Panc1 (cell line): ENCODE measurements at places on chromosomes 1 and 21. TPM values are rescaled to one million over a fixed set of nuclear protein-coding genes. Genes with fewer than 3 reads are reported as not detected.

GRCh38 chr1:222852326-222852725, 37.5 kb downstream of the DISP1 start:
- H3K27ac ChIP-seq = no peak overlapping the region
- no peak for DNase-seq
- H3K4me1 ChIP-seq = no peaks in the 10 kb centered on the region
- H3K36me3 ChIP-seq = no peaks in the 10 kb centered on the region

Gene GLUL
- total RNA-seq = 55.2 TPM

- no peak overlapping the region for H3K27ac ChIP-seq
- H3K27me3 ChIP-seq = no peaks in the 10 kb centered on the region
- H3K36me3 ChIP-seq = no peaks in the 10 kb centered on the region
- H3K4me3 ChIP-seq = no peak overlapping the region
- no peak for DNase-seq
- H3K4me1 ChIP-seq = no peaks in the 10 kb centered on the region
Measured at GRCh38 chr1:66999640-67000400, 54.1 kb downstream of the SLC35D1 start.

DNA sequence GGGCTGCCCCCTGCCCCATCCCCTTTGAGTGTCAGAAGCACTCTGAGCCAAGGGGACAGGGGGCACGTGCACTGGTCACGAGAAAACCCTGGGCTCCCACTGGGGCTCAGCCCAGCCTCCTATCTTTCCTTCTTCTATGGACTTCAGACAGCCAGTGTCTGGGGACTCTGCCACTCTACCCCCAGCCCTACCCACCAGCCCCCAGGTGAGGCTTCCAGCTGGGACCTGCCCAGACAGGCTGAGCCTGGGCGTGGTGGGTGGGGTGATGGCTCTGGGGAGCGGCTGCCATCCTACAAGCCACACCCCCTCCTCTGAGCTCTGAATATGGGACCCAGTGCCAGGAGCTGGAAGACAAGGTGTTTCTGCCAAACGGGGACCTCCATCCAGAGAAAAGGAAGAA, 8.0 kb upstream of the SFN start:
- no peak overlapping the region for H3K4me3 ChIP-seq
- no peaks in the 10 kb centered on the region for H3K27me3 ChIP-seq
- peaks cover 4% of the 10 kb centered on the region; the same call in 1 of the 2 replicates for H3K36me3 ChIP-seq
- H3K4me1 ChIP-seq = no peaks in the 10 kb centered on the region; the same call in 1 of the 2 replicates

Gene PRDM16
- total RNA-seq = 22.3 TPM

DNA sequence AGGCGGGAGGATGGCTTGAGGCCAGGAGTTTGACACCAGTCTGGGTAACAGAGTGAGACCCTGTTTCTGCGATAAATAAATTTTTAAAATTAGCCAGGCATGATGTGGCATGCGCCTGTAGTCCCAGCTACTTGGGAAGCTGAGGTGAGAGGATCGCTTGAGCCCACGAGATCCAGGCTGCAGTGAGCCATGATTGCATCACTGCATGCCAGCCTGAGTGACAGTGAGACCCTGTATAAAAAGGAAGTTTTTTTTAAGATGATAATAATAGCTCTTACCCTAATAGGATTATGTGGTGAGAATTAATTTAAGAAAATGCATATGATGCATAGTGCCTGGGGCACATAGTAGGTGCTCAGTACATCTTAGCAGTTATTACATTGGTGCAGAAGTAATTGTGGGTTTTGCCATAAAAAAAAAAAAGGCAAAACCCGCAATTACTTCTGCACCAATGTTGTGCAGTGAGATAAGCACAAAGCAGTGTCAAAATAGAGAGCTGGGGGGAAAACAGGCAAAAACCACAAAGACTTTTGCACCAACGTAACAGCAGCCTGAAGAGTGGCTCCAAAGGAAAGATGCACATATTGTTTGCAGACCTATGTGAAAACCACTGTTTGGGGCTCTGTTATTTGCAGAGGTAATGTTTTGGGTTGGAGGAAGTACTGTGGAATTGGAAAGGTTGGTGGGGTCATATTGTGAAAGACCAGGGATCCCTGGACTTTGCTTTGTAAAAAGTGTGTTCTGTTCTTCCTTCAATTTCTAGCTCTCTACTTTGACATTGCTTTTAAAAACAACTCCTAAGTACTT, 72.4 kb downstream of the PLXNA2 start:
- H3K27ac ChIP-seq = no peak overlapping the region
- no peaks in the 10 kb centered on the region for H3K36me3 ChIP-seq
- no peak for DNase-seq
- no peaks in the 10 kb centered on the region for H3K4me1 ChIP-seq
- H3K4me3 ChIP-seq = no peak overlapping the region

Gene STIL
- total RNA-seq = 31.6 TPM

DNA sequence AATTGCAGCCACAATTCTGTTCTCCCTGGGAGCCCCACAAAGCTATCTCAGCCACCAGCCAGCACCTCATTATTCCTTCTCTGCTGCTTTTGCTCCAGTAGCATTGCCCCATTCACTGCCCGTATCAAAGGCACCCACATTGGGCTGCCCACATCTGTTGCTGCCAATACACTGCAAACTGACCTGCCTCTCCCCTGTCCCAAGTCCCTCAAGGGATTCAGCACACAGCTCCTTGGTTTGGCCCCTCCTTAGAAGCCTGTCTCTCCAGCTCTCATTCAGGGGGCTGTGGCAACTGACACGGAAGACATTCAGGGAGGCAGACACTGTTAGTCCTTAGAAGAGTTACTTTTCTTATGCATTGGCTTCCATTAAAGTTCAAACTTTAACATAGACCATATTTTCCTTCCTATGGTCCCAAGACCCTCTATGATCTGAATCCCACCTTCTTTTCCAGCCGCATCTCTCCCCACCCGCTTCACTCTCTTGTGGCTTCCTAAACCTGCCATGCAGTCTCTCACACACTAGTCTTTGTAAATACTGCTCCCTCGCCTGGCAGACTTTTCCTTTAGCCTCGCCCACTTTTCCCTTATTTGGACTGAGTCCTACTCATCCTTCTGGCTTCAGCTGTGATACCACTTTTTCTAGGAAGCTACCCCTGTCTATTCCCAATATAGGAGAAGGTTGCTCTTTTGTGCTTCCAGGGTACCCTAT, 19.3 kb upstream of the KLHDC8A start:
- H3K4me3 ChIP-seq = no peak overlapping the region
- no peak overlapping the region for H3K27ac ChIP-seq
- H3K4me1 ChIP-seq = no peaks in the 10 kb centered on the region
- no peak for DNase-seq
- 0 out of 2 replicates have a peak, but pooled peaks cover 2% of the 10 kb centered on the region for H3K27me3 ChIP-seq
